ENCODE measurements at places on chromosomes 3 and 15.

DNA sequence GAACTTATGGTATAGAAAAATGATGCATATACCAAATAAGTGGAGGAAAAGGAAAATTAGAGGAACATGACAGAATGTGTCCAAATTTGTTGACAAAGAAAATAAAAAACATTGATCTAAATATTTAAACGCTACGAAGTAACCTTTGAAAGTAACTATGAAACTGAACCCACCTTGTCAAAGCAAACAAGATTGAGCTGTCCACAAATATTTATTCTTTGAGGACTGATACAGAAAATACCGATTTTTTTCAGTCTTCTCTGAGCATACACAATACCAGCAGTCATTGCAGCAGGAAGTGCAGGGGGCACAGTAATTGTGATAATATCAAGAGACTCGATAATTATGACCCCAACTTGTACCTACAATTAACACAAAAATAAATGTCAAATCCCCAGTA, 40.0 kb downstream of the ATP13A3 start:
- no peaks in the 10 kb centered on the region for H3K4me1 ChIP-seq
- no peaks in the 10 kb centered on the region for H3K27me3 ChIP-seq
- H3K4me3 ChIP-seq: no peak overlapping the region
- no peak overlapping the region for H3K27ac ChIP-seq
- DNase-seq: no peak
- peaks cover 99% of the 10 kb centered on the region for H3K36me3 ChIP-seq

- H3K4me3 ChIP-seq: no peak overlapping the region
- H3K36me3 ChIP-seq: no peaks in the 10 kb centered on the region
- H3K4me1 ChIP-seq: peaks cover 23% of the 10 kb centered on the region
- H3K27me3 ChIP-seq: peaks cover 67% of the 10 kb centered on the region
Measured at GRCh38 chr15:40355976-40356585, 1.9 kb upstream of the DISP2 start.

DNA sequence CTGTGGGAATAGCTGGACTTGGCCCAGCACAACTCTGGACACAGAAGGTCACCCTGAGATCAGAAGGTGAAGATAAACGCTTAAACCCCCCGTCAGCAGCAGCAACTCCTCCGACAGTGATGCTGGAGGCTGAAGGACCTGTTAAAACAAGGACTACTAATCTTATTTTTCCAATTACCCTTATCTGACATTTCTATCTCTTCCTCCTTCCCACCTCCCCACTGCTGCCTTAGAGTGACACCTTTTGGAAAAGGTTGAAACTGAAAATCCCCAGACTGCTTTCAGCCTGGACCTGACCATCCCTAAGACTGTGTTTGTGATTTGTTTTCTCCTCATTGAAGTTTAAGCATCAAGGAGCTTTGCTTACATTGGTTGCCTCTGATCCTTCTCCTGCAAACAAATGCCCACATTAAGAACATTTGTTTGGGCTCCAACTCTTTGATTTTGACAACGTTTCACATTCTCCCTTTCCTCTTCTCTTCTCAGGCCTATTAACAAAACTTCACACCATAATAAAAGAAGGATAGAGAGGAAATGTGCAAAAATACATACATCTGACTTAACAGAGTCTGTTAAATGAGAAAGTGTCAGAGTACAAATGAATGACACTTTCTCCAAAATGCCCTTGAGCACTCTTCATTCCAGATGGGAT, 410.6 kb upstream of the WNT5A start:
- no peak overlapping the region for H3K4me3 ChIP-seq
- peaks cover 1% of the 10 kb centered on the region for H3K4me1 ChIP-seq
- peak; percentile 57 for DNase-seq
- H3K36me3 ChIP-seq: no peaks in the 10 kb centered on the region
- peaks cover 30% of the 10 kb centered on the region for H3K27me3 ChIP-seq
- H3K27ac ChIP-seq: no peak overlapping the region

- H3K4me1 ChIP-seq: no peaks in the 10 kb centered on the region
- H3K4me3 ChIP-seq: no peak overlapping the region
- no peak overlapping the region for H3K27ac ChIP-seq
- peak; percentile 43 for DNase-seq
- no peaks in the 10 kb centered on the region for H3K36me3 ChIP-seq
Measured at GRCh38 chr3:115040673-115041286, 106.3 kb downstream of the ZBTB20 start.

DNA sequence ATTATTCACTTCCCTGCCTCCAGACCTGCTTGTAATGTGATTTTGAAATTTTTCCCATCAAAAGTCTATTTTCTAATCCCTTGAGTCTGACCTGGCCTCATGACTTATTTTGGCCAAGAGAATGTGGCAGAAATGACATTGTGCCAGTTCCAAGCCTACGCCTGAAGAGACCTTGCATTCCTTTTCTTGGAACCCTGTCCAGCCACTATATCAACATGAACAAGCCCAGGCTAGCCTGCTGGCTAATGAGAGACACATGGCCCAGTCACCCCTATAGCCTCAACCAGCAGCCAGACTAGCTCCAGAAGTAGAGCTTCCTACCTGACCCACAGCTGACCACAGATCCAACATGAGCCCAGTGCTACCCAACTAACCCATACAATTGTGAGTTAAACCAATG, 121.1 kb upstream of the ACP3 start:
- H3K27me3 ChIP-seq: no peaks in the 10 kb centered on the region
- no peak overlapping the region for H3K4me3 ChIP-seq

DNA sequence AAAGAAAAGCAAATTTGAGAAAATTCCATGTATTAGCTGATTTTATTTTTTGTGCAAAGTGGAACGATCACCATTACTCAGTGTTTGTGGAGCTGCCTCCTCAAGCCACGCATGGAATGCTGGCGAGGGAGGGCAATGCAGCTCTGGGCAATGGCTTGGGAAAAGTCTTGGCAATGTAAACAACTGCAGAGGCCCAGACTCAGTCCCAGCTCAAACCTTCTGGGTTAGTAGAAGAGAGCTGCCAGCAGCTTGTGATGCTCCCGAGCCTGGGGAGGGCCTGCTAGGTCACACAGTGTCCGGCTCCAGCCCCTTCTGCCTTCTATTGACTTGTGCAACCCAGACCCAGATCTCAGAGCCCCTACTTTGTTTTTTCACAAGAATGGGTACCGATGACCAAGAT, 4.3 kb downstream of the EPHB1 start:
- H3K4me3 ChIP-seq: no peak overlapping the region
- H3K27ac ChIP-seq: no peak overlapping the region
- peaks cover 6% of the 10 kb centered on the region for H3K27me3 ChIP-seq
- no peaks in the 10 kb centered on the region for H3K36me3 ChIP-seq
- no peak for DNase-seq

DNA sequence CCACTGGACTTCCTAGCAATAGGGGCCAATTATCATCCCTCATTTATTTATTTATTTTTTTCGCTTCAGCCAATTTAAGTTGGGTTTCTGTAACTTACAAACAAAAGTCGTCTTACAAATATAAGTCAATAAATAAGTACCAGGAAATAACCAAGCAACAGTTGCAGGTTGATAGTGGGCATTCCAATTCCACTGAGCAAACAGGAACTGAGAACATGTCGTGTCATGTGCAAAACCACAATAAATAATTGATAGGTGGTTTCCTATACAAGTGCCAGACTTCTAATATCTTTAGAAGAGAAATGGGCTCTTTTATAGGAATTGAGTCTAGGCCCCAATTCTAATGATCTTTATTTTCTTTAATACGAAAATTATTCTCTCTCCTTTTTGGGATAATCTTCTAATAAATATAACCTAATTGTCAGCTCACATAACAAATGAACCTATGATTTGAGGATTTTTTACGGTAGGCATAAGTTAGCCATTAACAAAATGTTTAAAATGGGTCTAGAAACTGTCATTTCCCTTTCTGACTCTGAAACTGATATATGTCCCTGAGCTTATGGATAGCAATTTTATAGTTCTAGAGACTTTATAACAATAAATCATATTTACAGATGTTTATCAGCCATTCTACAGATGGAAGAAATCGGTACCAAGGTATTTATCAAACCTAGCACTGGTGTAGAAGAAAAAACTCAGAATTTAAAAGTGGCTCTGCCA, 571.8 kb downstream of the FOXP1 start:
- peaks cover 2% of the 10 kb centered on the region for H3K4me1 ChIP-seq
- H3K27ac ChIP-seq: peak overlapping the region; percentile 4
- no peaks in the 10 kb centered on the region for H3K27me3 ChIP-seq

- H3K36me3 ChIP-seq: no peaks in the 10 kb centered on the region
- no peaks in the 10 kb centered on the region for H3K27me3 ChIP-seq
- H3K4me3 ChIP-seq: no peak overlapping the region
- DNase-seq: no peak
- H3K27ac ChIP-seq: no peak overlapping the region
Measured at GRCh38 chr3:145395421-145395820, 765.6 kb downstream of the PLOD2 start.

DNA sequence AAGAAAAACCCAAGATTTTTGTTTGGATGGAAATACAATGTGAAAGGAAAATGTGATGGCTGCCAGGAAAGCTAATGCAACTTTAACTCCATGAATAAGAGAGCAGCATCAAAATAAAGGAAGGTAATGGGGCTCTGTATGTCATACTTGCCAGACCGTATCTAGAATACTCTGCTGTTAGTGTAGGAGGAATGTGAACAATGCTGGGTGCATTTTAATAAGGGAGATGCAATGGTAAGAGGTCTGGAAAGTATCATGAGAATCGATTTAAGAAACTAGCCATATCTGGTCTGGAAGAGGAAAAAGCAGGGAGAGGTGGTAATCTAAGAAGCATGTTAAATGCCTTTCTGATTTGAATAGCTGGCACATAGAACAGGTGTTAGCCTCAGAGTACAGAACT, 239.6 kb downstream of the GBE1 start:
- no peaks in the 10 kb centered on the region for H3K27me3 ChIP-seq
- no peaks in the 10 kb centered on the region for H3K4me1 ChIP-seq
- H3K36me3 ChIP-seq: peaks cover 65% of the 10 kb centered on the region
- H3K4me3 ChIP-seq: no peak overlapping the region

- peaks cover 2% of the 10 kb centered on the region for H3K27me3 ChIP-seq
- no peak for DNase-seq
- no peak overlapping the region for H3K27ac ChIP-seq
- H3K4me3 ChIP-seq: no peak overlapping the region
- H3K4me1 ChIP-seq: no peaks in the 10 kb centered on the region
- H3K36me3 ChIP-seq: no peaks in the 10 kb centered on the region
Measured at GRCh38 chr15:87748483-87748882, 508.1 kb downstream of the NTRK3 start.

- no peak for DNase-seq
- no peaks in the 10 kb centered on the region for H3K36me3 ChIP-seq
- no peak overlapping the region for H3K27ac ChIP-seq
- peaks cover 2% of the 10 kb centered on the region for H3K4me1 ChIP-seq
Measured at GRCh38 chr3:29274667-29275066, 6.2 kb upstream of the RBMS3 start.

- no peak overlapping the region for H3K4me3 ChIP-seq
- peaks cover 92% of the 10 kb centered on the region for H3K36me3 ChIP-seq
- H3K27ac ChIP-seq: no peak overlapping the region
- H3K27me3 ChIP-seq: no peaks in the 10 kb centered on the region
- DNase-seq: peak; percentile 75
- peaks cover 21% of the 10 kb centered on the region for H3K4me1 ChIP-seq
Measured at GRCh38 chr3:64152086-64152485, 73.2 kb downstream of the PRICKLE2 start.

GRCh38 chr3:71101014-71101413, 482.5 kb downstream of the FOXP1 start:
- peak; percentile 82 for DNase-seq
- peaks cover 12% of the 10 kb centered on the region for H3K4me1 ChIP-seq
- peak overlapping the region; percentile 41 for H3K27ac ChIP-seq

- H3K4me1 ChIP-seq: no peaks in the 10 kb centered on the region
- no peak overlapping the region for H3K4me3 ChIP-seq
- peaks cover 6% of the 10 kb centered on the region for H3K27me3 ChIP-seq
- no peaks in the 10 kb centered on the region for H3K36me3 ChIP-seq
- no peak for DNase-seq
- H3K27ac ChIP-seq: no peak overlapping the region
Measured at GRCh38 chr15:68969298-68969697, 39.0 kb downstream of the SPESP1 start.

DNA sequence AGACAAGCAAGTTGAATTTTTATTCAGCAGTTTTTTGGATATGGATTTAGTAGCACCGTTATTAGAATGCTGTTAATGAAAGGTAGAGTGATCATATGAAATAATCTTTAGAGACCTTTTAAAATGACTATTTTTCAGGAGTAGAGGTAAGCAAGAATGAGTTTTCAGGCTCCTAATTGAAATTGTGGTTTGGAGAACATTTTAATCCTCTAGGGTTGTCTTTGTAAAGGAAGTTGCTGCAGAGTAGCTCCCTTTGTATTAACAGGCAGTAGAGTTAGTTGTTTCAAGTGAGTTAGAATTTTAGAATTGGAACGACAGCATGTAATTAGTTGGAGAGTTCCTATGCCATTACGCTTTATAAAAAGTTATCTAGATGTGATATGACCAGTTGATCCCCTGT, 27.2 kb upstream of the EDEM1 start:
- no peaks in the 10 kb centered on the region for H3K27me3 ChIP-seq
- no peak overlapping the region for H3K27ac ChIP-seq
- no peaks in the 10 kb centered on the region for H3K36me3 ChIP-seq

DNA sequence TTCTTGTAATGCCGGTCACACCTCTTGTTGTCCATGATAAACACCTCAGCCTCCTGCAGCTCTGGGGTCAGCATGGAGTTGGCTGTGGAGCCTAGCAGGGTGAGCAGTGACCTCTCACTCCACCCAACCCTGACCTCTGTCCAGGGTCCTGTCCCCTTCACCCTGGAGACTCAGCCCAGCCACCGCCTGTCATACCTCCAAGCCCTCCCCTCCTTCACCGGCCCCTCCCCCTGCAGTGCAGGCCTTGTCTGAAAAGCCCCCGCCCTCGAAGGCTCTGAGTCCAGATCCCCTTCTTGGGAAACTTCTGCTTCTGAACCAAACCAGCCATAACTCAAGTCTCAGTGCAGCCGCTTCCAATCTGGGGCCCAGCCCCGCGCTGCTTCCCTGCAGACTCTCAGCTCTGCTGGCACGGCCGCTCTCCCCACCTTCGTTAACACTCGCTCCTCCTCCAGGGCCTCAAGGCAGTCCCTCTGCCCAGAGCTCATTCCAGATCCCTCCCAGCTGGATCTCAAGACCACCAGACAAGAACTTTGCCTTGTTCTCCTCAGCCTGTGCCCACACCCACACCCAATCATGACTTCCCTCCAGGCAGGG, 25.4 kb upstream of the PRSS50 start:
- peaks cover 35% of the 10 kb centered on the region for H3K27me3 ChIP-seq
- H3K4me1 ChIP-seq: no peaks in the 10 kb centered on the region
- no peak overlapping the region for H3K27ac ChIP-seq

DNA sequence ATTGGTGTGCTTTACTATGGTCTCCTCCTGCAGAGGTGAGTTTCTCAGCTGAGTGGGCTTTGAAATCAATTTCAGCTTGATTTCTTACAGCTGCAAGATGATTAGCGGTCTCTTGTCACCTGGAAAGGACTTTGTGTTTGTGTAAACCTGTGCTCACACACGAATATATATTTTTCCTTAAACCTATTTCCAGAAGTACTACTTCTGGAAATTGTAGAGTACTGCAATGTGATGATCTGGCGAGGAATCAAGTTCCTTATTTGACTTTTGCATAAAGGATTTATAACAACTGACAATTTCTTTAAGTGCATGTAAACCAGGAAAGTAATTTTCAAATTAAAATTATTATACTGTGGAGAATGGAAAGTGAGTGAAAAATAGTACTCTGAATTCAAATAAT, 2.1 kb downstream of the MCTP2 start:
- H3K4me1 ChIP-seq: peaks cover 4% of the 10 kb centered on the region
- no peaks in the 10 kb centered on the region for H3K36me3 ChIP-seq
- no peaks in the 10 kb centered on the region for H3K27me3 ChIP-seq
- no peak for DNase-seq
- H3K27ac ChIP-seq: no peak overlapping the region
